Right kidney (tissue), 9 donors: ENCODE measurements at places on chromosomes 1 and 21.
A peak's percentile ranks its signal among the peaks of the same experiment; 100 is the strongest.

DNA sequence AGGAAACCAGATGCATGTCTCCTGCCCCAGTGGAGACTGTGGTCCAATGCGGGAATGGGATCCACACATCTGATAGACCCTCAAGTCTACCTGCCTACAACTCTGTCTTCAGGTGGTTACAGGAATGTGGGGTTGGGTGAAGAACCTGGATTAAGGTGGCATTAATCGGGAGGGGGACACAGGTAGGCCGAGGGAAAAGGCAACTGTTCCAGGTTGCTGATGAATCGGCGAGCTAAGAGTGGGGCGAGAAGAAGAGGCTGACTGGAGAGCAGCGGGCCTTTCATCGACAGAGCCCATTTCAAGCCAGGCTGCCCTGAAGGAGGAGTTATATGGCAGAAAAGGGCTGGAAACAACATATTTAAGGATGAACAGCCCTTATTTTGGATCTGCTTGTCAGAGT, 836 bp downstream of the CD2 start:
- no peak for DNase-seq

GRCh38 chr1:70768216-70768615, 279.4 kb downstream of the PTGER3 start:
- no peak for DNase-seq

DNA sequence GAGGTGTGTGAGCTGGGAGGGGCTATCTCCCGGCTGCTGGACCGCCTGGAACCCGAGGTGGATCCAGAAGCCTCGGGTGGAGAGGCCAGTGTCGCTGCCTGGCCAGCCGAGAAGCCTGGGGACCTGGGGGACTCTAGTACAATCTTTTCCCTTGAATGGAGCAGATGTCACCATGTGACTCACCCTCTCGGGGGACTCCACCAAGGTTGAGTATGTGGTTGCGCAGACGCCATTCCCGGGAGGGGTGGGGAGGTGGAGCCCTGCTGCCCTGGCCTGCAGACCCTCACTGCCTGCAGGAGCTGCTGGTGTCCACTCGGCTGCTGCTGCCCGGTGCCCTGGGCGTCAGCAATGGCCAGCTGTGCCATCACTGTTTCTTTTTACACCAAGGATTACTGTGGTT, 40.3 kb downstream of the TP73 start:
- DNase-seq: no peak

- peak; percentile 64 for DNase-seq
Observed at GRCh38 chr1:39671793-39672550, at the start of gene NT5C1A. TSS of gene NT5C1A (minus strand) at chr1:39672107. CDS start at chr1:39672038, 69 bp downstream.

- no peak for DNase-seq
Observed at GRCh38 chr21:26389971-26390641, 183.0 kb downstream of the CYYR1 start.

DNA sequence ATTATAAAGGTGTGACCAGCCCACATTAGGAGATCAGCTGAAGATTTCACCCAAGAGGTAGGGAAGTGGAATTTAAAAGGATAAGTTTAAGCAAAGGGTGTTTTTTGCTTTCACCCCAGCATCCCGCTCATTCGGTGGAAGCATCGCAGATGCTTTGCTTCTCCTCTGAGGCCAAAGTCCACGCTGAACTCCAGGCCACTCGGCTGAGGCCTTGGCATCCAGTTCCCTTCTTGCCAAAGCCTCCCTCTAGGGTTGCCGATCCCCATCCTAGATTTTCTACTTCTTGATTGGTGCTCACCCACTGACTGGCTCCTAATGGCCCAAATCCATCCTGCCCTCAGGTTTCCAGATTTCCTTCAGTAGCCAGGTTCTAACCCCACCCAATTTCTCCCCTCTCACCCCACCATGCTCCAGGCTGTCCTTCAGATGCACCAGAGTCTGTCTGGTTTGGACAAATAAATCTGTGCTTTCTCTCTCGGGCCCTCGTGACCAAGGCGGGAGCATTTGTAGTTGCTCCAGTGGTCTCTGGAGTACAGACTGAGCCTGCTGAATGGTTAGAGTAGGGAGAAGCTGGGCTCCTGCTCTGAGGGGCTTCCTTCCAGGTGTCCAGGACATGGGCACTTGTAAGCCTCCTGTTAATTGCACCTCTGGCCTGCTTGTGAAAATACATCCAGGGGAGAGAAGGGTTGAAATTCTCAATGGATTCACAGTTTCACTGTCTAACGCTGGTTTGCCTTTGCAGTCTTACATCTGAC, 193.2 kb downstream of the C1orf94 start:
- no peak for DNase-seq

DNA sequence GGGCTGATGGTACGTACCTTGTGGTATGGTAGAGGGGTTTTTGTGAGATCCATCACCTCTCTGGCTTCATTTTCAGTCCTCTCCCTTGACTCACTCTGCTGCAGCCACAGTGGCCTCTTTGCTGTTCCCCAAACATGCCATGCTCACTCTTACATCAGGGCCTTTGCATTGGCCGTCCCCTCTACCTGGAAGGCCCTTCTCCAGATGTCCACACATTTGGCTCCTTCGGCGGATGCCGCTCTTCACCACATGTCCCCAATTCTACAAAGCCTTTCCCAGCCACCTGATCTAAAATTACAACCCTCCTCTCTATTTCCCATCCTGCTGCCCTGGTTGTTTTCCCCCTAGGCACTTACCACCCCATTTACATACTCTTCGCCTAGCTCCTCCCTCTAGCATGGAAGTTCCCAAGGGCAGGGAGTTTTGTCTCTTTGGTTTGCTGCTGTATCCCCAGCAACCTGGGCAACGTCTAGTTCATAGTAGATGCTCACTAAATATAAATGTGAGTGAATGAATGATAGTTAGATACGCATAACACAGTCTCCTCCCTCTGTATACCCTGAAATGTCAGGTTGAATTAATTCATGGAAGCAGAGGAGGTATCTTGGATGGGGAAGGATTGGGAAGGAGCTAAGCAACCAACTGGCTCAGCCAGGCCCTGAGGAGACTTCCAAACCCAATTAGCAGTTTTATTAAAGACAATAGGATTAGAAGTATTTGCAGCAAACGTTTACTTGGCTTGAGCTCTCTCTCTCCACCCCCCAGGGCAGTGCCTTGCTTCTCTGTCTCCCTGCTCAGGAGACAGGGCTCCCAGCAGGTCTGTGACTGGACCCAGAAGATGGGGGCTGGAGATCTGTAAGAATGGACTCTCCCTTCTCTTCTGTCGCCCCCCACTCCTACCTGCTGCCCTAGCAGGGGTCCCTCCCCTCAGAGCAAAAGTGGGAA, 264.2 kb downstream of the GRIK3 start:
- no peak for DNase-seq

DNA sequence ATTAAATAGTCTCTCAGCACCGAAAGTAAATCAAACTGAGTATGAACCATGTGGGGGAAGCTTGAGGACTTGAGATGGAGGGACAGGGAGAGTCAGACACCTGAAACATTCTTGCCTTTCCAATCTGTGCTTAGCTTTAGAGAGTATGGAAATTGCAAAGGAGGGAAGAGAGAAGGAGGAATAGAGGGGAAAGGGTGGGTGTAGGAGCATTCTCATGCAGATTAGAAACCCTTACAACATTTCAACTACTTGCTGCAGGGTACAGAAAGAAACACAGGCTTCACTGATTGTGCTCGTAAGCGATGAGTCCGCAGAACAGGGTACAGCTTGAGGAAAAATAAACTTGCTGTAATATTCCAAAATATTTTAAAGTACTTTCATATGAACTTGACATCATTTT, 73.8 kb downstream of the NIBAN1 start:
- no peak for DNase-seq

- DNase-seq: no peak
Observed at GRCh38 chr1:53468374-53468773, 9.2 kb downstream of the DMRTB1 start.

- no peak for DNase-seq
Observed at GRCh38 chr1:43144237-43144636, 27.9 kb downstream of the EBNA1BP2 start.

GRCh38 chr1:244576259-244576892, 76.5 kb upstream of the DESI2 start:
- no peak for DNase-seq

- DNase-seq: no peak
Observed at GRCh38 chr21:29151931-29152330, 21.5 kb downstream of the MAP3K7CL start.

GRCh38 chr1:115165776-115166175, 76.5 kb upstream of the TSPAN2 start:
- DNase-seq: no peak

DNA sequence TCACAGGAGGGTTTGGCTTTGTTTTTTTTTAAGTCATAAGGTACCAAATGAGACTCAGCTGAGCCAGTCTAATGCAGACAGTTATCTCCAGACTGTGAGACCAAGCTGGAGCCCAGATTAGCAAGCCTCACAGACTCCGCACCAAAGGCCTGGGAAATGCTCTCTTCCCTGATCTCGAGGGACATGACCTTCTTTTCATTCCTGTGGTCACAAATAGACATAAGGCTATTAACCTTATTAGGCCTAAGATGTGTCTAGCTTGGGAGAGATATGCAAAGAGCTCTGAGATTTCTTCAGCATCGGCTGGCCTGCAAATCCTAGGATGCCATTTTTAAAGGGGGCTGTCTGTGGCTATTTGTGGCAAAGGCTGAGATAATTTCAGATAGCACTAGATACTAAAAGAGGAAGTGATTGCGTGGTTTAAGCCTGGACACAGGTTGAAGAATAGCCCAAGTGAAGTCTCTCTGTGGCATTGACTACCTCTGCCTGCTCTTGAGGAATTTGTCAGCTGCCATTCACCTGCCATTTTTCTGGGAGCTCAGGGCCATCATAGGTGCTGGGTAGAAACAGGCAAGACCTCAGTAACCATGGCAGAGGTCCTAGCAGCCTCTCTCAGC, 301.3 kb downstream of the SIPA1L2 start:
- DNase-seq: no peak

DNA sequence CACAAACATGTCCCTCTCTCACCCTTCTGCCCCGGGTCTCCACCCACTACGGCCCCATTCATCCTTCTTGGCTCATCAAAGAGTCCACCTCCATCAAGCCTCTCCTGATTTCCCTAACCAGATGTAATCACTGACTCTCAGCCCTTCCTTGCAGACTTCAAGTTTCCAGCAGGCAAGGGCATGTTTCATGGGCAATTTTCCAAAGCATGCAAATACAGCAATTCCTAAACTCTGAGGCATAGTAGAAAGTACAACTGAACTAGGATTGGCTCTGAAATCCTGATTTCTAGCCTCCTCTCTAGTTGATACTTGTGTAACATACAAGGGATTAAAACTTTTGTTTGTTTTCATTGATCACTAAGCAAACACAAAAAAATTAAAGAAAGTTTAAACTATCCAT, 109.1 kb upstream of the GADD45A start:
- no peak for DNase-seq

- no peak for DNase-seq
Observed at GRCh38 chr1:204295671-204296070, 64.1 kb downstream of the PLEKHA6 start.

- DNase-seq: no peak
Observed at GRCh38 chr21:27275294-27275927, 308.5 kb upstream of the ADAMTS5 start.

GRCh38 chr21:42988236-42988965, 14.0 kb downstream of the PKNOX1 start:
- DNase-seq: no peak

- DNase-seq: no peak
Observed at GRCh38 chr1:192067360-192067759, 90.9 kb upstream of the RGS18 start.

GRCh38 chr1:53622531-53622930, 116.4 kb downstream of the GLIS1 start:
- no peak for DNase-seq

- DNase-seq: peak; percentile 17
Observed at GRCh38 chr1:202501281-202501680, 152.8 kb downstream of the PPP1R12B start.

GRCh38 chr1:2446394-2446793, 29.7 kb upstream of the PLCH2 start:
- DNase-seq: no peak

- no peak for DNase-seq
Observed at GRCh38 chr1:14987829-14988603, 165.5 kb upstream of the TMEM51 start.

GRCh38 chr1:201016211-201016651, 7.3 kb downstream of the KIF21B start:
- DNase-seq: peak; percentile 48

- DNase-seq: no peak
Observed at GRCh38 chr1:196152086-196152485, 456.2 kb downstream of the KCNT2 start.

GRCh38 chr1:192555399-192555798, 20.2 kb upstream of the RGS1 start:
- DNase-seq: no peak

DNA sequence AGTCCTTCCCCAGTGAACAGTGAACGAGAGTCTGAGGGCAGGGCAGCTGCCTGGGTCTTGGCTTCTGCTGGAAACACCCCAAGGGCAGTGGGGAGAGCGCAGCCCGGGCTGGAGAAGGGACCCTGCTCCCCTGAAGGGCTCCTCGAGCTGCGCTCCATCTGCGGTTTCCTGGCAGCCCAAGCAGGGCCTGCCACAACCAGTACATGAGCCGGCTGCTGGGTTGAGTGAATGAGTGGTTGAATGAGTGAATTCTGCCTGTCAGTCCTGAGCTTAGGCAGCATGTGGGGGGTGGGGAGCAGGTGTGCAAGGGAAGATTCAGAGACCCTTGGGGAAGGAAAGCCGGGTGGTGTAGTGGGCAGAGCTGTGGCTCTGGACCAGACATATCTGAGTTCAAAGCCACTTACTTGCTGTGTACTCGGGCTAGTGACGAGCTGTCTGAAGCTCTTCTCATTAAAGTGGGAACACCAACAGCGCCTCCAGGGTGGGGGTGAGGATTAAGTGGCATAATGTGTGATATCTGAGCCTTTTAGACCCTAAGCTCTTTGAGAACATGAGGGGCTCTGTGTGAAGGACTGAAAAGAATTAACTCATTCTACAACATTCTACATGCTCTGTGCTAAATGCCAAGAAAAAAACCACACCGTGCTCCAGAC, 3.7 kb downstream of the OPRD1 start:
- DNase-seq: peak; percentile 14

- no peak for DNase-seq
Observed at GRCh38 chr1:231070758-231071444, 30.8 kb upstream of the FAM89A start.

DNA sequence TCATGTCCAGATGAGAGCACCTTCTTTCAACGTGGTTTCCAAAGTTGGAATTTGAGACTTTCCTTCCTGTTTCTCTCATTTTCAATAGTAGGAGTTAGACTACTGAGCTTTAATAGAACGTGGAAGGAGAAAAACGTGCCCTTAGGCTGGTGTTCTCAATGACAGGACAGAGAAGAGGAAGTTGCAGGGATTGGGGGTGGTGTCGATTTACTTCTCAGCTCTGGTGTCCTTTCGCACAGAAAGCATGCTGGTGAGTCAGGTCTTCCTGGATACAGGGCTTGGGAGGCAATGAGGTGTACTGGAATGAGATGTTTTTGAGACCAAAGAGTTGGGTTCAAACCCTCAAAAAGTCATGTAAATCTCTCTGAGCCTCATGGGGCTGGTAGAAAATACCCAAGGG, 67.1 kb downstream of the HIVEP3 start:
- DNase-seq: no peak

GRCh38 chr1:234047123-234047522, 142.6 kb downstream of the SLC35F3 start:
- DNase-seq: no peak
